Stimulated activated CD8-positive, alpha-beta memory T cell treated with anti-CD3 and anti-CD28 coated beads, Interleukin-4, amount 100 ng/mL, for 24 hours (primary cell): ENCODE measurements at places on chromosomes 3 and 15.

- DNase-seq = no peak
Measured at GRCh38 chr3:147431751-147432150, 22.6 kb downstream of the ZIC1 start.

DNA sequence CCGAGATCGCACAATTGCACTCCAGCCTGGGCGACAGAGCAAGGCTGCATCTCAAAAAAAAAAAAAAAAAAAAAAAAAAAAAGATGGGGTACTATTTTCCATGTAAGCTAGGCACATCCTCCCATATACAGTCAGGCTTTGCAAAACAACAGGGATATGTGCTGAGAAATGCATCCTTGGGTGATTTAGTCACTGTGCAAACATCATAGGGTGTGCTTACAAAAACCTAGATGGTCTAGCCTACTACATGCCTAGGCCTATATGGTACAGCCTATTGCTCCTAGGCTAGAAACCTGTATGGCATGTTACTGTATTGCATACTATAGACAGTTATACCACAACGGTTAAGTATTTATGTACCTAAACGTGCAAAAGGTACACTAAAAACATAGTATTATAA, 75.0 kb downstream of the TTBK2 start:
- DNase-seq = no peak

DNA sequence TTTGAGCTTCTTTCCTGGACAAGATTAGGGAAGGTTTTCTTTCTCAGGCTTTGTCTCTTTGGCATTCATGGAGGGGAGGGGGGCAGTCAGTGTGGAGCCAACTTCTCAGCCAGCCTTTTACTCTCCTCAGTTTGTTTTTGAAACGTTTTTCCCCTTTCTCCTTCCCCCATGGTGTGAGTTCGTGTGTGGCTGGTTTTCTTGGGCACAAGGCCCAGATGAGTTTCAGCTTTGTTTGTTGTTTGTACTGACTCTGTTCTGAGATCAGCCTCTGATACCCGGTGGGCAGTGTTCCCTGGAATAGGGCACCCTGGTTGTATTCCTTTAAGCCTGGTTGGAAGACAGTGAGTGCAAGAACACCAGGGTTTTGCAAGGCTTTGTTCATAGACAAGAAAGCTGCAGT, 168.2 kb upstream of the RARB start:
- no peak for DNase-seq

- DNase-seq = no peak
Measured at GRCh38 chr15:30978328-30978727, 13.1 kb downstream of the MTMR10 start.

- no peak for DNase-seq
Measured at GRCh38 chr3:114506591-114507300, 212.9 kb downstream of the TIGIT start.

GRCh38 chr15:99282586-99282985, 31.3 kb downstream of the LRRC28 start:
- DNase-seq = no peak

- DNase-seq = no peak
Measured at GRCh38 chr3:64651741-64652241, 36.0 kb downstream of the ADAMTS9 start.

GRCh38 chr3:169659096-169659819, 4.3 kb downstream of the MECOM start:
- no peak for DNase-seq

- no peak for DNase-seq
Measured at GRCh38 chr15:100256970-100257650, 84.7 kb downstream of the ADAMTS17 start.

- no peak for DNase-seq
Measured at GRCh38 chr3:27724459-27725197, 2.5 kb upstream of the EOMES start.

- DNase-seq = no peak
Measured at GRCh38 chr3:127492426-127492825, 98.1 kb downstream of the TPRA1 start.

- DNase-seq = no peak
Measured at GRCh38 chr3:51642462-51642861, 28.6 kb upstream of the TEX264 start.

GRCh38 chr15:63765338-63765737, 68.4 kb downstream of the HERC1 start:
- DNase-seq = no peak

DNA sequence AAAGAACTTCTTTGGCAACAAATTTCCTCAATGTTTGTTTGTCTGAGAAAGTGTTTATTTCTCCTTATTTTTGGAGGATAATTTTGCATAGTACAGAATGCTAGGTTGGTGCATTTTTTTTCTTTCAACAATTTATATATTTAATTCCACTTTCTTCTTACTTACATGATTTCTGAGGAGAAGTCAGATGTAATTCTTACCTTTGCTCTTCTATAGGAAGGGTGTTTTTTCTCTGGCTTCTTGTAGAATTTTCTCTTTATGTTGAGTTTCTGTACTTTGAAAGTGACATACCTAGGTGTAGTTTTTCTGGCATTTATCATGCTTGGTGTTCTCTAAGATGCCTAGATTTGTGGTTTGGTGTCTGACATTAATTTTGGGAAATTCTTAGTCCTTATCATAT, 34.8 kb upstream of the PCOLCE2 start:
- no peak for DNase-seq

DNA sequence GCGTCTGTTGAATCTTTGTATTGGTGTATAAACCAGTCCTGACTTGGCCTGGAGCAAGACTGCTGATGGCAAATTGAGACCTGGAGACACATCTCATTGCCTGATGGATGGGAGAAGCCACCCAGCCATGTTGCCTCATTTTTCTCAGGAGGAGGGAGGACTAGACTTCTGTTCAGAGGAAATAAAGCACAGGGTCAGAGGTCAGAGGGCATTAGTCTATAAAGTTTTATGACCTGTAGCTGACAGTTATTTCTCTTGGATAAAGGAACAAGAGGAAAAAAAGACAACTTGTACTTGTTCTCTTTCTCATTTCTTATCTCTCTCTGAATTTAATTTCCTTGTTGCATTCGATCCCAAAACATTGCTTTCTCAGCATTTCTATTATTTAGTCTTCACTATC, 775.9 kb downstream of the SQOR start:
- no peak for DNase-seq

DNA sequence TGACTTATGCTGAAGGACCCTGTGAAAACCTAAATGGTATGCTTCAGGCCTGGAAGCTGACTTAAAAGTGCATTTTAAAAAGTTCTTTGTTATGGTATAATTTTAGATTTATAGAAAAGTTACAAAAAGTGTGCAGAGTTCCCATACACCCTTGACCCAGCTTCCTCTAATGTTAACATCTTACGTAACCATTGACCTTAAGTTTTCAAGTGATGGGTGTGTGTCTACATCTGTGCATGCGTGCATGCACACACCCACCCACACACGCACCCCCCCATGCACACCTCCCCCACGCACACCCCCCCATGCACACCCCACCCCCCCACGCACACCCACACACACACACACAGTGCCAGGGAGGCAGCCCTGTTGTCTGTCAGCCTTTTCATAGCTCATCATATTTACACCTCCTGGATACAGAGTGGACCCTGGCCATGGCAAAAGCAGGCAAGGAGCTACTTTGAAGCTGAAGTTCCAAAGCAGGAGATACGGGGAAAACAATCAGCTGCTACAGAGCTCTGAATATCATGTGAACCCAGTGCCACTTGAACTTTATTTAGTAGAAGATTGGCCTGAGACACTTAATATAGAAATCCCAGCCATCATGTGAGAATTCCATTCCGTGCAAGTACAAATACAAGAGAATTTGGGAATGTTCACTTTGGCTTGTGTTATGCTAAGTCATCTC, 30.0 kb upstream of the TRAK1 start:
- DNase-seq = no peak

DNA sequence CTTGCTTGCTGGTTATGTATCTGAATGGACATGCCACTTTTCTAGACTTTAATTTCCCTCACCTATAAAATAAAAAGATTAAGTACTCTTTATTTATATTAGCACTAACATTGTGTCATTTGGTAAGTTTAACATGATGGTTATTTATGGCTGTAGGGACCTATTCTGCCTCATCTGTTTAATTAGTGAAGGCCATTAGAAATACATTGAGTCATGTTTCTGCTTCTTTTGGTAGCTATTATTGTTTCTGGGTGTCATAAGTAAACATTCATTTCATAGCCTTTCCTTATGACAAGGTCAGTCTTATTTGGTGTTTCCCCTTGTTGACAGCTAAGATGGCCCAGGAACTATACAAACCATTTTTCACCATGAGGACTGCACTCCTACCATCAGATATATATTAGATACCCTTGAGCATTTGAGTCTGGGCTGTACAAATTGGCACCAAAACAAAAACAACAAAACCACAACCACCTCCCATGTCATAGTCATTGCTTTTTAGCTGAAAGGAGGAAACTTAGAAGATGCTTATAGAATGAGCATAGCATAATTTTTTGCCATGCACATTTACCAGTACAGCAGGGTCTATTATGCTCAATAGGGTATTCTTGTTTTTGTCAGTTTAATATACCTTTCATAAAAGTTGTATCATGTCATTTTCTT, 39.3 kb downstream of the SRP14 start:
- no peak for DNase-seq

DNA sequence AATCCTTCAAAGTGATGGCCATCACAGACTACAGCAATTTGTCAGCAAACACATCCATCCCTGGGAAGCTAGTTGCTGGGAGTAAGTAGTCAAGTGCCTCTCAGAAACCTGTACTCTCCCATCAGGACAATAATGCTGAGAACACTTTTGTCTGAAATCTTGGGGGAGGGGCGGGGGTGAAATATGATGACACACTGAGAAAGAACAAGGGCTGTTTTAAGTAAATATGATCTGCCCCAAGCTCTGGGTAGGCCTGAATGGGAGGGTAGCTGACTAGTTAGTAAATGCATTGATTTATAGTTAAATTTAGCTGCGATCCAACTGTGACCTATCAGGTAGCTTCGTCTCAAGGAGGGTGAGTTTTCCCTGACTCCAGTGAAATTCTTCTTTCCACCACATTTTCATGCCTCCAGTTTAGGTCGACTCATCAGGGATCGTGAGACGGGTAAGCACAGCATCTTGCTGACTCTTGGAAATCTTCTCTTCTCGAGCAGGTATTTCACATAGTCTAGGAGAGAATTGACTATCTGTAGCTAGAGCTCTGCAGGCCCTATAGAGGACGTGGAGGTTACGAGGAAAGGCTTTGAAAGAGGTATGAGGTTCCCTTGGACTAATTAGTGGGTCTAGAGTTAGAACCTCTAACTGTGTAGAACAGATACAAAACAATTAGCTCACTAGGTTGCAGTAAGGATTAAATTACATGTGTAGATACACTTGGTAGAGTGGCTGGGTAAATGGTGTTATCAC, 213.4 kb upstream of the SLC2A2 start:
- DNase-seq = no peak

GRCh38 chr3:143657391-143657790, 190.9 kb downstream of the SLC9A9 start:
- DNase-seq = no peak

- no peak for DNase-seq
Measured at GRCh38 chr3:196994056-196994455, 25.4 kb upstream of the PIGZ start.

GRCh38 chr3:156769721-156770654, 56.2 kb upstream of the LEKR1 start:
- DNase-seq = no peak

- DNase-seq = no peak
Measured at GRCh38 chr3:191151653-191152052, 47.4 kb upstream of the OSTN start.

GRCh38 chr15:57320631-57321220, 55.6 kb upstream of the CGNL1 start:
- DNase-seq = no peak

DNA sequence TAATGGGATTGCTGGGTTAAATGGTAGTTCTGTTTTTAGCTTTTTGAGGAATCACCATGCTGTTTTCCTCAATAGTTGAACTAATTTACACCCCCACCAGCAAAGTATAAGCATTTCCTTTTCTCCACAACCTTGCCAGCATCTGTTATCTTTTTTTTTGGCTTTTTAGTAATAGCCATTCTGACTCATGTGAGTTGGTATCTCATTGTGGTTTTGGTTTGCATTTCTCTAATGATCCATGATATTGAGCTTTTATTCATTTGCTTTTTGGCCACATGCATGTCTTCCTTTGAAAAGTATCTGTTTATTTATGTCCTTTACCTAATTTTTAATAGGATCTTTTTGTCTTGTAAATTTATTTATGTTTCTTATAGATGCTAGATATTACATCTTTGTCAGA, 288.2 kb downstream of the EPHA6 start:
- DNase-seq = no peak

- DNase-seq = no peak
Measured at GRCh38 chr15:50911001-50911400, 2.5 kb downstream of the AP4E1 start.

DNA sequence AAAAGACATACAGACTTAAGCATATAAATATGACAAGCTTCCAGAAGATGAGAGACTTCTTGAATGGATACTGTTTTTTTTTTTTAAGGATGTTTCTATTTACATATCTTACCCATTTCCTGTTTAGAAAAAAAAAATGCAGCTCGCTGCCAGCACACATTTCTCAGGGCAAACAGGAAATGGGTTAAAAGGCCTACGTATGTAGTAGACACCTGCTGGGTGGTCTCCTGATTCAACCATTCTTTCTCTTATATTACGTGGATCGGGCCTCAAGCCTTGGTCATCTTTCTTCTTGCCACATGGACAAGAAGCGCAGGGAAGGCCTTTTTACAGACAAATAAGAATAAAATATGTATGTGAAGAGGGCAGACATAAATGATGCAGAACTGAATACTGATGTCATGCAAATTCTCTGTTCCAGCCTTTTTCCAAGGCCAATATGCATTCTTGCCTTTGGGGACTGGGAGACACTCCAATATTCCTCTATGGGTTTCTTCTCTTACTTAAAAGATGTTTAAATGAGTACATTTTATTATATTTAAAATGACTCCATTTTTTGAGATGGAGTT, 35.0 kb upstream of the TJP1 start:
- no peak for DNase-seq

DNA sequence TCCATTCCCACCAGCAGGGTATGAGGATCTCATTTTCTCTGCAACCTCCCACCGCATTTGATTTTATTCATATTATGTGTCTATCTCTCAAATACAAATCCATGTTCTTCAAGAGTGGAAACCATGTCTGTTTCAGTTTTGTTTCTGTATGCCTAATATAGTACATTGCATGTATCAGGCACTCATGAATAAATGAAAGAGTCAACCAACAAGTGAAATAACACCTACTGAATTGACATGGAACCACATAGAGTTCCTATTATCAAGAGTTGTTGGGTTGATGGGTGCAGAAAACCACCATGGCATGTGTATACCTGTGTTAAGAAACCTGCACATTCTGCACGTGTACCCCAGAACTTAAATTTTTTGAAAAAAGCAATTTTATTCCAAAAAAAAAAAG, 466.8 kb downstream of the LPP start:
- DNase-seq = no peak

- DNase-seq = no peak
Measured at GRCh38 chr15:28167042-28167441, 67.9 kb upstream of the OCA2 start.

- no peak for DNase-seq
Measured at GRCh38 chr3:155778462-155778861, 27.6 kb downstream of the C3orf33 start.

- DNase-seq = no peak
Measured at GRCh38 chr3:87267953-87268645, 8.3 kb downstream of the POU1F1 start.
